ENCODE measurements at places on chromosomes 2 and 18. TPM values are rescaled to one million over a fixed set of nuclear protein-coding genes. Genes with fewer than 3 reads are reported as not detected.

Gene MYO5B
- total RNA-seq: not detected

Gene DSG1
- not detected for total RNA-seq

Gene BOLA3
- 46.0 TPM for total RNA-seq

Gene FAHD2B
- 8.3 TPM for total RNA-seq

Gene ACMSD
- total RNA-seq: not detected

Gene C2orf78
- total RNA-seq: not detected

Gene RAB27B
- total RNA-seq: 2.0 TPM

Gene C2orf81
- 1.5 TPM for total RNA-seq

Gene LYG1
- 0.73 TPM for total RNA-seq

Gene PPP1R1C
- total RNA-seq: 2.2 TPM

Gene MTIF2
- 35.9 TPM for total RNA-seq

Gene TFPI
- total RNA-seq: 135 TPM

Gene CLEC4F
- total RNA-seq: not detected

Gene AQP12B
- total RNA-seq: not detected

Gene FOXD4L1
- 0.17 TPM for total RNA-seq

Gene EIF2AK3
- 27.5 TPM for total RNA-seq

Gene GPBAR1
- not detected for total RNA-seq

Gene DCDC2C
- total RNA-seq: not detected

Gene GALNT14
- 0.66 TPM for total RNA-seq

Gene IL1RL2
- total RNA-seq: 2.3 TPM

Gene ANKRD36C
- 58.8 TPM for total RNA-seq

Gene TUBA3E
- not detected for total RNA-seq

Gene C2orf66
- 0.17 TPM for total RNA-seq

Gene BIRC6
- total RNA-seq: 155 TPM

Gene LCLAT1
- 25.9 TPM for total RNA-seq

Gene CPO
- total RNA-seq: 0.17 TPM

Gene VAMP5
- total RNA-seq: 35.4 TPM

Gene MOGAT1
- total RNA-seq: not detected

Gene IL36A
- not detected for total RNA-seq

Gene RAMP1
- total RNA-seq: 2.6 TPM

Gene CUL3
- total RNA-seq: 45.0 TPM

Gene CAPN13
- not detected for total RNA-seq

Gene CHN1
- total RNA-seq: 59.2 TPM

Gene CHRNG
- not detected for total RNA-seq

Gene ARHGEF33
- 0.29 TPM for total RNA-seq

Gene AOX1
- total RNA-seq: 38.1 TPM

Gene ELOA2
- total RNA-seq: not detected

Gene LAMA1
- 3.6 TPM for total RNA-seq

Gene HNMT
- 20.8 TPM for total RNA-seq

Gene GATA6
- total RNA-seq: 5.7 TPM

Gene RIT2
- total RNA-seq: not detected

Gene EIF5B
- 31.6 TPM for total RNA-seq

Gene PGAP1
- total RNA-seq: 11.3 TPM

Gene SALL3
- total RNA-seq: not detected

Gene GPR155
- total RNA-seq: 7.1 TPM

Gene UGT1A10
- not detected for total RNA-seq

Gene CDH7
- not detected for total RNA-seq

Gene GALNT5
- 81.0 TPM for total RNA-seq

Gene HOXD3
- total RNA-seq: 0.29 TPM

Gene TLX2
- total RNA-seq: 0.58 TPM

Gene ZNF892
- 7.9 TPM for total RNA-seq

Gene SEPTIN10
- total RNA-seq: 79.4 TPM

Gene SCYGR4
- not detected for total RNA-seq

Gene IL18R1
- total RNA-seq: 0.66 TPM
